ENCODE measurements at places on chromosomes 5 and 9.
A peak's percentile ranks its signal among the peaks of the same experiment; 100 is the strongest.

DNA sequence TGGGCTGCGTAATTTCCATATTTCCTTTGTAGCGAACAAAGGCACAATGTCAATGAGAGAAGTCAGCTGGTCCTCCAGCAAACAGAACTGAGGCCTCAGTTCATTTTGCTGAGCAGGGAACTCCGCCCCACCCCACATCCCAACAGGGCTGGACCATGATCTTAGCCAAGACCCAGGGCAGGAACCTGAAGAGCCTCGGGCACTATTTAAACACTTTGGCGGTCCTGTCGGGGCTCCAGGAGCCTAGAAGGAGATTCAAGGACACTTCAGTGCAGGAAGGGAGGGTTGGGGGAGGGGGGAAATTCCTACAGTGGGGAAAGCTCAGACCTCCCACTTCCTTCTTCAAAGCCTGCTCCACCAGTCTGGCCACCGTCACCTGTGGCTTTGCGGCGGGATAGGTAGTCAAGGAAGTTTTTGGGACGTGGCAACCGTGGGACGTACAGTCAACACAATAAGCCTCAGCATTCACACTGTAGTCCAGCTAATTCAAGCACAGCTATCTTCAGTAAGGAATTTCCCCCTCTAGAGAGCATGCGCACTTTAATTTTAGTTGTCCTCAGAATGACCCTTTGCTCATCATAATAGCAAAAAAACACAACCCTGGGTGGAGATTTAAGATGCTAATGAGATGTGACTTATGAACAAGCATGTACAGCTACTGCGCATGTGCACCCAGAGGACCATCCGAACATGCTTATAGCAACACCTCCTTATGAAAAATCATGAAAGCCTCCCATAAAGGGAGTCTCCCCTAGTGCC is 30.9 kb downstream of the S1PR3 start:
- peak; percentile 2 for DNase-seq

DNA sequence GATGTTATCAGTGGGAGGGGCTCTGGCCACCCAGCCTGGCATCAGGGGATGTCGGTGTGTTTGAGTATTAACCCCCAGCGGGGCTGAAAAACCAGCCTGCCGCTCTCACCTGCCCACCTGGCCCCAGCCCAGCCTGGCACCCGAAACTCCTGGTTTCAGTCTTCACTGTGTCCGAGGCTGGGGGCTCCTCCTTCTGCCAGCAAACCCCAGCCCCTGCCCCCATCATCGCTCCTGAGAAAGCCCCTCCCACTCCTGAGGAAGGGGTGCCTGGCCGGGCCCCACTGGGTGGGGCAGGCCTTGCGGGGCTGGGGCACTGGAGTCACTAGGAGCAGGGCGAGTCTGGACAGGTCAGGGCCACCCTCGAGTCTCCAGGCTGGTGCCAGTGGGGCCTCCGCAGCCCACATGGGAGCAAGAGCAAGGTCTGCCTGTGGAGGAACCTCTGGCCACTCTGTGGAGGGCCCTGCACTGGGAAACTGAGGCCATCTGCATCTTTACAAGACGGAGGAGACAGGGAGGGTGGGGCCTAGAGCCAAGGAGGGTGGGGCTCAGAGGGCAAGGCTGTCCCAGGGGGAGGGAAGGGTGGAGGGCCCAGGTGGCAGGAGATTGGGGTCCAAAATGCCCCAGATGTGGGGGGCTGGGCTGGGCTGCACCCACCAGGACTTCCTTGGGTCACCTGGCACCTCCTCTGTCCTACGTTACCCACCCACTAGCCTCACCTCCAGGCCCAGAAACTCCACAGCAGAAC is 51.5 kb upstream of the NOTCH1 start:
- DNase-seq = no peak

- DNase-seq = no peak
Observed at GRCh38 chr5:140023611-140024191, 19.4 kb downstream of the NRG2 start.

DNA sequence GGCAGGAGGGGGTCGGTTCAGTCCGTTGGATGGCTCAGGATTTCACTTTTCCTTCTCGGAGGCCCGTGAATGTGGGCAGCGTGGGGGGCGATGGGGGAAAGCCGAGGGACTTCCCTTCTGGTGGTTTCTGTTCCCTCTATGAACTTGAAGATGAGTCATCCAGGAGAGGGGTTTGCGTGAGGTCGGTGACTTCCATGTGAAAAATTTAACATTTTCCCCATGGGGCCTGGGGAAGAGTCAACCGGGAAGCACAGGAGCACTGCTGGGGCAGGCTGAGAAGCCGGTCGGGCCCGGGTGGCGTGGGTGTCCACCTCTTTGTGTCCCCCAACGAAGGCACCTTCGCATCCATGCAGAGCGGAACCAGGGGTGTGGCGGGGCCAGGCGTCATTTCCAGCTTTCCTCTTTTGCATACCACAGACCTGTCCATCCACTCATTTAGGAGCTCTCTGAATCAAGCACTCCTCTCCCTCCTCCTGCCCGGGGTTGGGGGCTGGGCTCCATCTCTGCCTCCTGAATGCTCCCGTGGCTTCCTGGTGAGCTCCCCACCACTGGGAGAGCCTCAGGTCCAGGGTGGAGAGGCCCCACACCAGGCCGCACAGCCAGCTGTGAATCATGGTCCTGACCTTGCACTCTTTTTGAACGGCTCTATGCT is 68.4 kb downstream of the ANKRD33B start:
- no peak for DNase-seq

- DNase-seq = no peak
Observed at GRCh38 chr5:6676702-6677101, 36.5 kb upstream of the TENT4A start.

DNA sequence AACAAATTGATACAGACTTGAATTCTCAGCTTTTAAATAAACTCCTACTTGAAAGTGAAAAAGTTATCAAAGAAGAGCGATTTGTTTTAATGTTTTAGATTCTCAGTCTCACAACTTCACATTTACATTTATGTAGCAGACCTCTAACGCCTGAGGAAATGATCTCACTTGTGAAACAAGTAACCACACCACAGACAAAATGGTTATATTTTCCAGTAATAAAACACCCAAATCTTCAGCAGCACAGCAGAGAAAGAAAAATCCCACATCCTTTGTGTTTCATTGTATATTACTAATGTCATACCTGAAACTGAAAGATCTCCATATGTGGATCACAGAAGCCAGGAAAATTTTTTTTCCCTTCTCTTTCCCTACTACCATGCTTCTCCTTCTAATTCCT is 29.8 kb upstream of the GZMA start:
- no peak for DNase-seq

- peak; percentile 49 for DNase-seq
Observed at GRCh38 chr9:109115931-109116526, 3.7 kb downstream of the TMEM245 start.

GRCh38 chr5:165617491-165617890 is 2112.1 kb downstream of the MAT2B start:
- no peak for DNase-seq

- DNase-seq = peak; percentile 30
Observed at GRCh38 chr5:14143841-14144585, 871 bp downstream of the TRIO start.

GRCh38 chr5:64958757-64959391 is 190.1 kb downstream of the CWC27 start:
- DNase-seq = peak; percentile 61

GRCh38 chr9:127293767-127294166 is 29.2 kb downstream of the GARNL3 start:
- DNase-seq = no peak

GRCh38 chr9:127197186-127197860 is 67.3 kb upstream of the GARNL3 start:
- DNase-seq = no peak

GRCh38 chr5:151956725-151957124 is 32.1 kb upstream of the GLRA1 start:
- no peak for DNase-seq

GRCh38 chr5:160342413-160342941 is 27.9 kb downstream of the C1QTNF2 start:
- DNase-seq = peak; percentile 74

- no peak for DNase-seq
Observed at GRCh38 chr5:56179442-56179841, 53.7 kb downstream of the ANKRD55 start.

- DNase-seq = peak; percentile 88
Observed at GRCh38 chr5:65480306-65480865, 1.3 kb downstream of the ADAMTS6 start.

- DNase-seq = no peak
Observed at GRCh38 chr9:92794426-92794825, 29.8 kb upstream of the BICD2 start.

GRCh38 chr5:96370976-96371375 is 62.1 kb downstream of the PCSK1 start:
- DNase-seq = no peak

DNA sequence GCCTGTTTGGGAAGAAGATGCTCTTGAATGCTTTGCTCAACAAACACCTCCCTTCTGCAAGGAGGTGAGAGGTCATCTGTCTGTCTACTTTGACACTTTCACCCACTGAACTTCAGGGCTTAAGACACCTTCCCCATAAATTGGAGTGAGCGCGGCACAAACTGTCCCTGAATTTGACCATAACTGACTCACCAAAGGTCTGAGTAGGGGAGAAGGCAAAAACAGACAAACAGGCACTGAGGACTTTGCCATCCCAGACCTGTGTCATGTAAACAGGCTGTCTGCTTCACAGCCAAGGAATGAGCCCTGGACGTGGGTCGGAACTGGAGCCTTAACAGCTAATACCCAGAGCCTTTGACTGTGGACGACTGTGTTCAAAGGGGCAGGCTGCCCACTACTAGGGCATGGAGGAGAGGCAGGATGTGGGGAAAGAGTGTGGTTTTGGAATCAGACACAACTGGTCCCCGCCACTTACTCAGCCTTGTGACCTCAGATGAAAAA is 320.9 kb upstream of the KLF4 start:
- peak; percentile 28 for DNase-seq

GRCh38 chr5:55864606-55865541 is 13.7 kb downstream of the IL31RA start:
- DNase-seq = no peak

DNA sequence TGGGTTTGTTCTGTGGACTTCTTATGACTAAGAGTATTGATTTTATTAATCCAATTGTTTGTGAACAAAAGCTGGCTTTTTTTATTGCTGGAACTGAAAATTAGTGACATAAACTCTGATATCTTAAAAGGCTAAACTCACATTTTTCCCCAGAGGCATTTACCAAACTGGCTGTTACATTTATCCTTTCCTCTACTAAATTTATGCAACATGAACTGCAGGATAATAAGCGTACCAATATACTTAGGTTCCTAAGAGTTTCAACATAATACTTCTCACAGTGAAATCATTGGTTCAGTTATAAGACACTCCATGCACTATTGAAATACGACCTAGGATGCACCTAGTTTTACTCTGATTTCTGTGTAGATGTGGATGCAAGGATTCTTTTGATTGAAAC is 560.8 kb upstream of the WWC1 start:
- no peak for DNase-seq

- DNase-seq = peak; percentile 25
Observed at GRCh38 chr5:17058438-17058837, 122.3 kb upstream of the MYO10 start.

DNA sequence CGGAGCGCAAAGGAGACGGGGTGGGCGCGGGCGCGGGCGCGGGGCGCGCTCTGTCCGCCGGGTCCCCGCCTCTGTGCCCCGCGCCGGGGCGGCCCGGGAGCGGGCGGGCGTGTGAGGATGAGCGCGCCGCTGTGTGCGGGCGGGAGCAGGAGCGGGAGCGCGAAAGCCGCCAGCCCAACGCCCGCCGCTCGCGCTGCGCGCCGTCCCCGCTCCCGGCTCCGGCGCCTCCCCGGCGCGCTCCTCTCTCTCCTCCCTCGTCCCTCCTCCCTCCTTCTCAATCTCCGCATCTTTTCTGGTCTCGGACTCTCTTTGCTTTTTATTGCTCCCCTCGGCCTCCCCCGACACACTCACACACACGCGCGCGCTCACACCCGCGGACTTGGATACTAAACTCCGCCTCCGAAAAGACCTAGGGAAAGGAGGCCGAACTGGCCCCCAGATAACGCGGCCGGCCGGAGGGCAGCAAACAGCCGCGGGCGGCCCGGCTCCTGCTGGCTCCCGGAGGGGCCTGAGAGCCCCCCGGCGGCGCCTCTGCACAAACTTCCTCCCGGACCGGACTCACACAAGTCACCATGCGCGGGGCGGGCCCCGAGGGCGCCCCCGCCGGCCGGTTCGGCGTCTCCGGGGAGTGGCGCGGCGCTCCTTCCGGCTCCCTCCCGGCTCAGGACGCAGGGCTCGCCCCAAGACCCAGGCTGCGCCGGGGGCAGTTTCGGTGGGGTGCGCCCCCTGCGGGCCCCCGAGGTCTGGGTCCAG is at the start of gene FIBCD1:
TSS of gene FIBCD1 (minus strand) at position 596 of the 753 bp plus-strand sequence. CDS start 640 bp downstream, outside the sequence.
- peak; percentile 42 for DNase-seq

GRCh38 chr5:180041301-180042274 is 30.0 kb downstream of the RNF130 start:
- no peak for DNase-seq

- DNase-seq = no peak
Observed at GRCh38 chr5:127810017-127810416, 106.8 kb downstream of the CCDC192 start.

DNA sequence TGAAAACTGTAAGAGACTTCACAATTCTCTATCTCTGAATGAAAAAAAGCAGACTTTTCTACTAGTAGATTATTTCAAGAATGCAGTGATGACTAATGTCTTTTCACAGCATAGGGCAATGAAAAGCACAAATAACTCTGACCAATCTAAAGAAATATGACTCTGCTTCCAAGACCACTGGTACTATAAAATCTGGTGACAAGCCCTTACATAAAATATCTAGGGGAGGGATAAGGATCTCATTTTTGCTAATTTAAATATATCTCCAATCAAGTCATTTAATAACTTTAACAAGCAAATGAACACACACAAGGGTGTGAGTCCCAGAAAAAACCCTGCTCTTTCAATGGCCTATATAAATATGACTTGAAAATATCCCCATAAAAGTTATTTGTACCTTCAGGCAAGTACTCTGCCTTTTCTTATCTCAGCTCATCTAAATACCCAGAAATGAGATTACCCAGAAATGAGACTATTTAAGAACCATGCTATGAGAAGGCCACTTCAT is 105.2 kb downstream of the GNAQ start:
- DNase-seq = peak; percentile 71
